ENCODE measurements at places on chromosomes 6 and 20. TPM values are rescaled to one million over a fixed set of nuclear protein-coding genes. Genes with fewer than 3 reads are reported as not detected.

Gene CST7
- not detected for total RNA-seq

Gene SEMG1
- total RNA-seq: not detected

Gene RMND1
- 30.0 TPM for total RNA-seq

Gene TRIM31
- not detected for total RNA-seq

Gene BPI
- total RNA-seq: not detected

Gene BTBD3
- total RNA-seq: 74.3 TPM

Gene DLL1
- total RNA-seq: 0.86 TPM

Gene DNMT3B
- 3.2 TPM for total RNA-seq

Gene ENPP4
- 2.2 TPM for total RNA-seq

Gene GTF2H4
- 14.7 TPM for total RNA-seq

Gene ETV7
- total RNA-seq: 0.32 TPM

Gene PHACTR3
- not detected for total RNA-seq

Gene SLC22A23
- total RNA-seq: 2.2 TPM

Gene MAS1
- total RNA-seq: not detected

Gene PCED1A
- 32.8 TPM for total RNA-seq

Gene TGM3
- not detected for total RNA-seq

Gene PGC
- total RNA-seq: not detected

Gene NKX2-4
- total RNA-seq: not detected

Gene TRIM10
- not detected for total RNA-seq

Gene MYB
- total RNA-seq: 0.43 TPM

Gene NKAPL
- total RNA-seq: 1.7 TPM

Gene COL10A1
- total RNA-seq: 4.3 TPM

Gene HIVEP1
- 16.8 TPM for total RNA-seq

Gene BNIP5
- total RNA-seq: not detected

Gene CHRNA4
- total RNA-seq: not detected

Gene ADGRF1
- total RNA-seq: under 0.01 TPM

Gene CAPN11
- total RNA-seq: not detected
